ENCODE measurements at places on chromosomes 5 and 9.

- DNase-seq: no peak
Measured at GRCh38 chr5:77845324-77845646, 69.1 kb upstream of the TBCA start.

- no peak for DNase-seq
Measured at GRCh38 chr5:118593003-118593328, 395.4 kb downstream of the DTWD2 start.

DNA sequence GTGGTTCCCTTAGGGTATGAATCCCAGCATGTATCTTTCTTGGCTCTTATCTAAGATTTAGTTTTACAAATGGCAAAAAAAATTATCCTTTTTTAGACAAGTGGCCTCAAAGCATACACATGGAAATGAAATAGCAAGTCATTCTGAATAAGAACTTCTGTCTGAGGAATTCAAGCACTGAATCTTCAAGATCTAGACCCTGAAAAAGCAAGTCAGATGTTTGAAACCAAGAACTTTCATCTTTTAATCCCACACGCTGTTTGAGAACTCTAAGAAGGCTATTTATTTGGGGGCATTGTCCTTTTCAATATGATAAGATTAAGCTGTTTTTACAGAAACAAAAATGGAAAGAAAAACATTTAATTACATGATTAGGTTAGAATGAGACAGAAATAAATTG lies 549.2 kb upstream of the CYLC2 start:
- no peak for DNase-seq

DNA sequence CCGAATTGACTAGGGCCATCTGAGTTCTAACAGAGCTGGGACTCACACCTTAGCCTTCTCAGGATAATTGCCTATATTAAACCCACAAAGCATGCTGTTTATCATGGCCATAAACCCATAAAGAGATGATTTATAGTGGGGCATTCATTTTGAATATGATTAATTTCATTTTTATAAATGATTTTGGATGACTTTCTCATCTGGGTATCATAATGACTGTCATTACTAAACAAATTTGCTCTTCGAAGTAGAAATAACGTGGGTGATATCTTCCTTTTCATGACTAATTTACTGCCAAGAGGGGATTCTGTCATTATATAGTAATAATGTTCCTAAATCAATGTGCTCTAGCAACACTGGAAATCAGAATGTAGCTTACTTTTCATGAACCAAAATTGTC lies 498.2 kb downstream of the CDH12 start:
- no peak for DNase-seq

DNA sequence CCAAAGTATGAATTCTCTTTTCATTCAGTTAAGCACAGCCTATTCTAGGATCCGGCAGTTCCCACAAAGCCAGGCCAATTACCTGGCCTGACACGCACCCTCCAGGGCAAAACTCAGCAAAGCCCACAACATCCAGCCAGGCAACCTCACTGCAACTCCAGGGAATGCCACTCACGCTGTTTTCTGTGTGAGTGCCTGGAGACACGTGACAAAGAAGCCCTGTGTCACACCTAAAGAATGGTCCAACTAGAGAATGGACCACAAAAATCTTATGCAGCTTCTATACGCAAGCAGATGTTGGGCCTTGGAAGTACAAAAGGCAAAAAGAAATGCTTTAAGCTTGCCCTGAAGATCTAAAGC lies 20.2 kb downstream of the RETREG1 start:
- no peak for DNase-seq

DNA sequence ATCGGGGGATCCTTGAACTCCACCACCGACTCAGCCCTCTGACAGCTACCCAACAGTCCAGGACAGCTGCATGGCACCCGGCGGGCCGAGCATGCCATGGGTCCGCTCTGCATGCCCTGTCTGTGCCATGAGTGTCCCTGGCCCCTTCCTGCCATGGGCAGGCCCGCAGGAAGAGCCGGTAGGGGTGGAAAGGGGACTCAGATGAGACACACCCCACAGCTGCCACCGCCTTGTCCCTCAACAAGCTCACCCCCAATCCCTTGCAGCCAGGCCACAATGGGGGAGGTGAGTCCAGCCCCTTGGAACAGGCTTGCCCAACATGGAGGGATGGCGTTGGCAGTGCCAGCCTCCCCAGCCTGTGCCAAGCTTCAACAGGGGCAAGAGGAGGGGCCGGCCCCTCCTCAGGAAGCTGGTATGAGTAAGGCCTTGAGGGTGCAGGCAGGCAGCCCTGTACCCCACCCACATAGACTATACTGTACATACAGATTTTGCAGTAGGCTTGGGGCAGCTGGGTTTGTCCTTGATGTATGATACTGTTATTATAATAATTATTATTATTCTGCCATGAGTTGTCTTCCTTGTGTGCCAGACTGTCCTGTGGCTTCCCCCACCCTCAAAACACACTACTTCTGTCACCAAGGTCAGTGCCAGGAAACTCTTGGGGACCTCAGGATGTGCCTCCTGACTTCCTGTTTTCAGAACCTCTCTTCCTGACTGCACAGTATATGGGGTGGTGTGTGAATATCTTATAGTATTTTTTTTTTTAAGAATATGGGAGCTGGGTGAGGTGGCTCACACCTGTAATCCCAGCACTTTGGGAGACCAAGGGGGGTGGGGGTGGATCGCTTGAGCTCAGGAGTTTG lies 12.0 kb upstream of the SLC34A1 start:
- DNase-seq: peak; percentile 56

DNA sequence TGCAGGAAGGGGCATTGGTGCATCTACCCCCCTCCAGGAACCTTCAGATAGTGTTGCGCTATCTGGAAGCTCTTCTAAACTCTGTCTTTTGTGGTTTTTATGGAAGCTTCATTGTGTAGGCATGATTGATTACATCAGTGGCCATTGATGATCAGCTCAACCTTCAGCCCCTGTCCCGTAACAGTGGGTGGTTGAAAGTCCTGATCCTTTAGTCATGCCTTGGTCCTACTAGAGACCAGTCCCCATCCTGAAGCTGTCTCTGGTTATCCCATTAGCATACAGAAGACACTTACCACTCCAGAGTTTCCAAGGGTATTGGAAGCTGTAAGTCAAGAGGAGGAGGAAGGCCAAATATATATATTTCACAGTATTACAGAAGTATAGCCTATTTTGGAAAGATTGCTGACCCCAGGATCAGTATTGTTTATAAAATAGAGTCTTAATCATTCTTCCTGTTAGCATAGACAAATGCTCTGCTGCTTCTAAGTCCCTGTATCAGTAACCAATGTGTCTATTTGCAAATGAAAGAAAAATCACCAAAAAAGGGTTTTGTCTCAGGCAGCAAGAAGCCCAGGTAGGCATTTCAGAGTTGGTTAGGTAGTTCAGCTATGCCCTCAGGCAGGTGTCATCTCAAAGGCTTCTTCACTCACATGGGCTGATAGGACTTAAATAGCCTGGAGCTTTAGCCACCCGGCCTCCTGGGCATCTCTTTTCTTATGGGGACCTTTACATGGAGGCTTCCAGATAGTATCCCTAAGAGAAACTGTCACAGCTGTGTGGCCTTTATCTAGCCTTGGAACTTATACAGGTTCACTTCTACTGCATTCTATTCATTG lies 41.6 kb downstream of the SPIN1 start:
- no peak for DNase-seq

DNA sequence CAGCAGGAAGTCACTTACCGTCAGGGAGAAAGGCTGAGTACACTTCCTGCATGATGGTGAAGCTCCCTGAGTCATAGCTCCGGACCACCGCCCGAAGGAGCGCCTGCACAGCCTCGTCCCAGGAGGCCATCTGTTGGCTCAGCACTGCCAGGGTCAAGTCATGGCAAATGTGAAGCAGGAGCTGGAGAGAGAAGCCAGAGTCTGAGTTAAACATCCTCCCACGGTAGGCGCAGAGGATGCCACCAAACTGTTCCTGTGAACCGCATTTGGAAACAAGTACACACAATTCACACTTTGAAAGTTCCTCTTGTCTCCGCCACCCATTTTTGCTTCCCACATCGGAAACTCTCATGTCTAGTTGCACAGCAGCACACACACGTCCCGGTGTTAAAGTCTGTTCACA lies 33.9 kb downstream of the CNOT8 start:
- DNase-seq: no peak

DNA sequence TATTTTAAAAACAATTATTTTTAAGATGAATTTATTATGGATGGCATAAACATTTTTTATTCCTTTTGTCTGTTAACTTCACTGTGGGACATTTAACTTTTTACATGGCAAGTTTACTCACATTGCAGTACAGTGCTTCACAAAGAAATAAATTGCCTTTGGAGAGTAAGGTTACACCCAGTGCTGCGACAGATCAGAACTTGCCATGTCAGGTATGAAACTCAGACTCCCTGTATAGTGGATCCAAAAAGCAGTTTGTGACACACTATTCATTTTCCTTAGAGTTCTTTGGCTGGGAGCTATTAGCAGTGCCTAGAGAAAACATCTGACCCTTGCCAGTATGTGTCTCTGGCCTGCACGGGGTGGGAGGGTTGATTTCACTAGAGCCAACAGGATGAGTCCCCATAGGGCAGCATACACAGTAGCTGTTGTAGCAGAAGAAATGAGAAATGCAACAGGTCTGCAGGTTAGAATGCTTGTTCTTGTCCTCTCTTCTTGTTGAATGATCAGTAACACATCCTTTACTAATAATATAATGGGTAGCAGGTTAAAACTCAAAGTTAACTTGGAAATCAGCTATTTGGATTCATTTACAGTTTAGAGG lies 42.9 kb downstream of the STARD4 start:
- no peak for DNase-seq

DNA sequence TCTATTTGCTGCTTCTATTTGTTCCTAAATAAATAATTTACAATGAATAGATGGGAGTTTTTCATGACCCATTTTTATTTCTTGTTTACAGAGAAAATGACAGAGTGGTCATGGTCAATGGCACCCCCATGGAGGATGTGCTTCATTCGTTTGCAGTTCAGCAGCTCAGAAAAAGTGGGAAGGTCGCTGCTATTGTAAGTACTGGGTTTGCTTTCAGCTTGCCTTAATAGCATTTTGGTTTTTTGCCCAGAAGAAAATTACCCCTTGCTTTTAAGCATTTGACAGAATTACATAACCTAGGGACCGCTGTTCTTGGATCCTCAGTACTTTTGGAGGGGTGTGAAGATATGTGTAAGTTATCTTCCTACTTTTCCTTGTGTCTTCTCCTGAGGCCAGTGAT lies 44.1 kb downstream of the TJP2 start:
- no peak for DNase-seq

GRCh38 chr5:168022446-168023169 lies 268.8 kb upstream of the WWC1 start:
- no peak for DNase-seq

DNA sequence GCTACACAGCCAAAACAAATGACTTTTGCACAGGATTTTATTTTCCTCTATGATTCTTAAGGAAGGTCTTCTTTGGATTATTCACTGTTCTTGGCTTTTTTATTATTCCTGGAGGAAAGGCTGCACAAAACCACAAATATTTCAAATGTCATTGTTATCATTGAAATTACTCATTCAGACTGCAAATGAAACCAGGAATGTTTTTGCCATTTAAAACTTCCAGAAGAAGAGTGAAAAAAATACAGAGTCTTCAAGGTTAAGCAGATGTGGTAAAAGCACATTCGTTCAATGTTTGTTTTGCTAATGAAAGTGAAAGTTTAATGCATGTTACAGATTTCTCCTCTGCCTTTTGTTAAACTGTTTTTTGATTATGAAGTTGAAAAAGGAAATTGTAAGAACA lies 238.2 kb downstream of the TLE4 start:
- no peak for DNase-seq

- DNase-seq: no peak
Measured at GRCh38 chr9:83630938-83631457, 8.1 kb downstream of the IDNK start.

- DNase-seq: no peak
Measured at GRCh38 chr5:171496456-171496855, 77.0 kb downstream of the FGF18 start.

DNA sequence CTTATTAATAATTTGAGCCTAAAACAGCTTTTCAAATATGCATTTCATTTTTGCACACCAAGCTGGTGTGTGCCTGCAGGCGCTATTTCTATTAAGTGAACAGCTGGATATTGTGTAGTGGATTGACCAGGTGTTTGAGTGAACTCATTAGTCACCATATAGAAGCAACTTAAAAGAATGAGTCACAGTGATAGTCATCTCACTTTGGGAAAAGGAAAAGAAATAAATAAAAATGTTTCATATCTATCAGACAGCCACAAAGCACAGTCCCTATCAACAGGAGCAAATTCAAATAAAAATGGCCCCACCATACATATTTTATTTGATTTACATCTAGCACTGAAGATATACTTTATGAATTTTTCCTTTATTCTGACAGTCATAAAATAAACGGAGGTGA lies 456.5 kb upstream of the CDH9 start:
- DNase-seq: no peak

DNA sequence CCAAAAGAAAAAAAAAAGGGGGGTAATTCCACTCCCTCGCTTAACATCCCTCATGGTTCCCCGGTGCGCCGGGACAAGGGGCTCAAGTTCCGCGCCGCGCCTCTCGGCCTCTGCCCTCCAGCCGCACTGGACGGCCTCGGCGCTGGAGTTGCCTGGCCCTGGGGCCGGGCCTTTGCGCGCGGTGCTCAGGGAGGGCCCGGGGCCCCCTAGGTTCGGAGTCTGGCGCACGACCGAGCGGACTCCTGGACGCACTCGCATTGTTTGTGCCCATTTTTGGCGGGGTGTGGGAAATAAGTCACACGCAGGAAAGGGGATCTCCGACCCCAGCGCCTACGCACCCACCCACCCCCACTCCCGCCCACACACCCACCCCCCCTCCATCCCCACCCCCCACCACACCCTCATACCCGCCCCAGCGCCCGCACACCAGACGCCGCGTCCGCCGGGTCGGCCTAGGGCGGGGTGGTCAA lies 381 bp downstream of the MED22 start:
- peak; percentile 66 for DNase-seq

DNA sequence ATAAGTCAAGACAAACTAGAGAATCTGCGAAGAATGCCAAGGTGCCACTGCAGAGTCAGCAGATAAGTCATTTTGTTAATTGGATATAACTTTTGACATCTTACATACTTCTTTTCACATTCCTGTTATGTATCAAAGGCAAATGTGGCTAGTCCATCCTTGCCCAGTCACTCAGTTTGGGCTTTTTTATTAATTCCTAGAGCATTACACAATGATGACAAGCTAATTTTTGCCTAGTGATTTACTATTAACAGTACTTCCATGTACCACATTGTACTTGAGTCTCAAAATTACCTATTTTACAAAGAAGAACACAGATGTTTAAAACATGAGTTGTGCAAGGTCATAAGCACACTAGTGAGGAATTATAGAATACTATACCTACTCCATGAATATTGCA lies 680.8 kb downstream of the DNAH5 start:
- DNase-seq: no peak

- DNase-seq: no peak
Measured at GRCh38 chr9:113645227-113645977, 181.9 kb downstream of the RGS3 start.

GRCh38 chr5:158277276-158277675 lies 418.3 kb upstream of the CLINT1 start:
- DNase-seq: no peak

DNA sequence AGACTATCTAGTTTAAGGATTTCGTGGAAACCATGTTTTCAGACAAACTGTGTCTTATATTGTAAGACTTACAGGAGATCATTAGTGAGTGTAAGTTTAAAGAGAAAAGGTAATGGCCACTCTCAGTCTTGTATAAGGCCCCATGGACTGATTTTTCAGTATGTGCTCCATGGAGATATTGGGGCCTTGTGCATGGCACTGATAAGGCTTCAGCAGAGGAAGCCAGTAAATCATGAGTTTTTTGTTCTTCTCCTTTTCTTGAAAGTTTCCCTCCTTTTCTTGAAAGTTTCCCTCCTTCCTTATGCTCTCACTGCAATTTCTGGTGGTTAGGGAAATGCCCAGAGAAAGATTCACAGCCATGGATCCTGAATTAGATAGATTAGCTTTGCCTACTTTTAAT lies 471.3 kb downstream of the LRRC70 start:
- DNase-seq: no peak

Measured in NB4 (cell line).